ENCODE measurements at places on chromosomes 4 and X.

GRCh38 chrX:1700757-1701156 is 85.9 kb downstream of the ASMT start:
- DNase-seq: no peak

DNA sequence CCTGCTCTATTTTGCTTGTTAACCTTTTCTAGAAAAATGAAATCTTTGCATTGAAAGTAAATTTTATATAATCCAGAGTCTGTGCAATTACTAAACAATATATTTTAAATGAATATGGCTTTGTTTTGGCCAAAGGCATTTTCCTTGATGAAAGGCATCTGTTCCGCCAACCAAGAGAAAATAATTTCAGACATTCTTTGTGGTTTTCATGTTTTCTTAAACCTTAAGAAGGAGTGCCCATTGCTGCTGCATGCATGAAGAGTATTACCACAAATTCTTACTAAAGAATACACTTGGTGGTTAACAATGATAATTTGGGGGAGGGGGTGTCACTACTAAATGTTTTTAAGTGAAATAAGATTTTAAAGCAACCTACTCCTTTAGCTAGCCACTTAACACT is 2.7 kb upstream of the PDGFC start:
- DNase-seq: no peak

DNA sequence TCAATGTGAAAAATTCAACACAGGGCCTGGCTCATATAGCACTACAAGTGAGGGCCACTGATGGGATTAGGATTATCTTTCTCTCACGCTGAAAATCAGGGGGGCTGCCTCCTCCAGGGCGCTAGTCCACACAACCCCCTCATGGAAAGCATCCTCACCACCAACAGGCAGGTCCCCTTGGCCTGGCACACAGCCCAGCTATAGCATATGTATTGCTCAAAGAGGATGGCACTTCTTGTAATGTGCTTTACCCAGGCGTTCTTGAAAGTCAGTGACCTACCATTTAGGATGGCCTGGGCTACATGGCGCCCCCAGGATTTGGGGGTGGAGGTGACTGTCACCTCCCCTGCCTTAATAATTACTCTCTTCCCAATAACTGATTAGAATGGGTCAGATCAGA is 71.0 kb upstream of the LSM6 start:
- DNase-seq: no peak

GRCh38 chrX:38878641-38879340 is 77.5 kb downstream of the MID1IP1 start:
- no peak for DNase-seq

GRCh38 chr4:109462297-109462696 is 28.7 kb downstream of the SEC24B start:
- DNase-seq: no peak

DNA sequence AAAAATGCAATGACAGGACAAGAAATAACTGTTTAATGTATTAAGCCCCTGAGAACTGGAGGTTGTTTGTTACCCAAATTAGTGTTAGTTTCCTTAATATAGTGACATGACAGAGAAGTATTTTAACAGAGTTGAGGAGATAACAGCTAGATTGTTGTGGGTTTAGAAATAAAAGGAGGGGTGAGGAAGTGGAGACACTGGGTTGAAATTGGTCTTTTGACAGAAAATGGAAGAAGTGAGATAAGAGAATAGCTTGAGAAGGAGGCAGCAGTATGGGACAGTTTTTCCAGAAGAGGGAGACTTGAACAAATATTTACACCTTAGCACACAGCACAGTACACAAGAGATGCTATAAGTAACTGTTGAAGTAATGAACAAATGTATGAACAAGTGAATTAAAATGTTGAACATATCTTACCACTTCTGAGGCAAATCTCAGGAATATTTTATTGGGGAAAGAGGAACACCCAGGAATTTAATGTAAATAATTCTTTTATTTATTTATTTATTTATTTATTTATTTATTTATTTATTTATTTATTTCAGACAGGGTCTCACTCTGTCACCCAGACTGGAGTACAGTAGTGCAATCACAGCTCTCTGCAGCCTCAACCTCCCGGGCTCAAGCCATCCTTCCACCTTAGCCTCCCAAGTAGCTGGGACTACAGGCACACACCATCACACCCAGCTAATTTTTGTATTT is 58.0 kb upstream of the EGFL6 start:
- no peak for DNase-seq

DNA sequence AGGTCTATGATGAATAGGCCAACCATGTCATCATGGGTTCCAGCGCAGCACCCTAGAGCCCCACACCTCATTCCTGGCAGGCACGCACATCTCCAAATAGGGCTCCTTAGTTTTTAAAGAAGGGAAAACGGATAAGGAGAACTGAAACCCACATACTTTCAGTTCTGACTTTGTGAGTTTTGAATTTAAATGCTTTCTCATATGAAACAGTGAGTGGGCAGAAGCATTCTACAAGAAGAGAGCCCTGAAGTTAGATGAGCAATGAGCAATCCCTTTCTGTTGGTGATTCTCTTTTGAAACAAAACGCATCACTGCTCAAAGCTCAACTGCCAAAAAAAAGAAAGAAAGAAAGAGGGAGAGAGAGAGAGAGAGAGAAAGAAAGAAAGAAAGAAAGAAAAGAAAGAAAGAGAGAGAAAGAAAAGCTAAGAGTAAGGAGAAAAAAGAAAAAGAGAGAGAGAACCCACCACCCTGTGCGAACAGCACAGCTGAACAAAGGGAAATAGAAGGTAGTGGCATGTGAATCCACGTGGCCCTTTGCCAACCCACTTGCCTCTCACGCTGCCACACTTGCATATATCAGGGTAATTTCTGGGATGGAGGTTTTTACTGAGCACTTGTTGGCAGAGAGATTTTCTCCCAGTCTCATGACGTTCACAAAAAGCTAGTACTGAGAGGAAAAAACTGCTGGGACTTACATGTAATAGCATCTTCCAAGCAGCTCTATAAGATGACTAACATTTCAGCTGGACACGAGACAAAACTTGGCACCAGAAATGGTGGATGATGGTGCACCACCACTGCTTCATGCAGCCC is 31.0 kb downstream of the TMSB4X start:
- DNase-seq: no peak
